ENCODE measurements at places on chromosomes 7 and 10. TPM values are rescaled to one million over a fixed set of nuclear protein-coding genes. Genes with fewer than 3 reads are reported as not detected.

Gene HHEX
- total RNA-seq, result 2.0 TPM

Gene TMEM106B
- 6.6 TPM for total RNA-seq

Gene HMX3
- total RNA-seq, result not detected

Gene TMEM196
- not detected for total RNA-seq

Gene MAD1L1
- 103 TPM for total RNA-seq

Gene FAM24A
- total RNA-seq, result not detected

- no peak for DNase-seq
Measured at GRCh38 chr7:30557245-30557644, 37.4 kb upstream of the GARS1 start.

GRCh38 chr7:130825819-130826218 is 91.8 kb upstream of the KLF14 start:
- no peak for DNase-seq

DNA sequence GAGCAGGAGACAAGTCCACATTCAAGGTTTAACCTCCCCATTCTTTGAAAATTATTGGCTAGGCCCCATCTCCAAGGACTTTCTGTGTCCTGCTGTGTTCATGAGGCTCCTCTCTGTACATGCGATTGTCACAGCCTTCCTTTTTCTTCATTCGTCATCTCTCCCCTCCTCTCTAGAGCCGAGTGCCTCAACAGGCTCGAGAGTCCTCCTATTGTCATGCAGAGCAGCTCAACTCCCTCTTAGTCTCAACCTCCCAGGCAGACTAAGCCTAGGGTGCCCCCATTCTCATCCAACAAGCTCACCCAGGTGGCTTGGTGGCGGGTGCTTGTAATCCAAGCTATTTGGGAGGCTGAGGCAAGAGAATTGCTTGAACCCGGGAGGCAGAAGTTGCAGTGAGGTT is 35.1 kb upstream of the SAMD8 start:
- DNase-seq, result no peak

DNA sequence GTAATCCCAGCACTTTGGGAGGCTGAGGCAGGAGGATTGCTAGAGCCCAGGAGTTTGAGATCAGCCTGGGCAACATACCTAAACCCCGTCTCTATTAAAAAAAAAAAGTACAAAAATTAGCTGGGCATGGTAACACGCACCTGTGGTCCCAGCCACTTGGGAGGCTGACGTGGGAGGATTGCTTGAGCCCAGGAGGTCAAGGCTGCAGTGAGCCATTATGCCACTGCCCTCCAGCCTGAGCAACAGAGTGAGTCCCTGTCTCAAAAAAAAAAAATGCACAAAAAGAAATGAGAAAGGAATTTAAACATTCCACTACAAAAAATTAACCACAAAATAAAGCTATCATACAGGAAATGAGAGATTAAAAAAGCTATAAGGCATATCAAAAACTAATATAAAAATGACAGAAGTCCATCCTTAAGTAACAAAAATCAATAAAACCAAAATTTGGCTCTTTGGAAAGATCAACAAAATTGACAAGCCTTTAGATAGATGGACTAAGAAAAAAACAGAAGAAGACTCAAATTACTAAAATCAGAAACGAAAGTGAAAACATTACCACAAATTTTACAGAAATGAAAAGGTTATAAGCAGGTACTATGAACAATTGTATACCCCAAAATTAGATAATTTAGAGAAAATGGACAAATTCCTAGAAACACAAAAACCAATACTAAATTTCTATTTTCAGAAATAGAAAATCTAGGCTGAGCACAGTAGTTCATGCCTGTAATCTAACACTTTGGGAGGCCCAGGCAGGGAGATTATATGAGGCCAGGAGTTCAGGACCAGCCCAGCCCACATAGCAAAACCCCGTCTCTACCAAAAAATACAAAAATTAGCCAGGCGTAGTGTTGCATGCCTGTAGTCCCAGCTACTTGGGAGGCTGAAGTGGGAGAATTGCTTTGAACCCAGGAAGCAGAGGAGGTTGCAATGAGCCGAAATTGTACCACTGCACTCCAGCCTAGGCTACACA is 42.4 kb upstream of the NANOS1 start:
- DNase-seq, result no peak

DNA sequence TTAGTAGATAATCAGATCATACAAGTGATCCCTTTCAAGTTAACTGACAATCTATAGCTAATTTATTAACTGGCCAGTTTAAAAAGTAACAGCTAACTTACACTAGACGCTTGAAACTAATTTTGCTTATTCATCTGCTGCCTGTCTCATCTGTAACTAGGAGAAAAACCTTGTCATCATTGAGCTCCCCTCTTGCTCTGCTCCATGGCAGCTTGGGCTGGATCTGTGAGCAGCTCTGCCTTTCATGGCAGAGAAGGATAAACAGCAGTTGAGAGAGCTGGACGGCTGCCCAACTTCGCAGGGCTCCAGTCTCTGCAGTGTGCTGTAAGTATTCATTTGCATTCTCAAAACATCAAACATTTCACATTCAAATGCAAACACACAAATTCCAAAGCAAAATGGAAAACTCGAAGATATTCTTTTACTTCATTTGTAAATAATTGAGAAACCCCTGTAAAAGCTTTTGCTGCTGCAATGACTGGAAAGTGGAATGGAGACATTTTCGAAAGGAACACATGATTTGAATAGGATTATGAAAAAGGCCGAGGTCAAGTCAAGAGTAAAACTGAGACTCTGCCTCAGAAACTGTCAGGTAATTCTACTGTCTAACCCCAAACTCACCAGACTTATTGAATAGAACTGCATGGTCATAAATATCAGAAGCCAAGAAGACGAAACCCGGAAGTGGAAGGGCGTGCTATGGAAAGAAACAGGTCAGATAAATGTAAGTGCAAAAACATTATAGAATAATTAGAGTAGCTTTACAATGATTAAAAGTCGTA is 17.6 kb downstream of the SLC35B4 start:
- no peak for DNase-seq

DNA sequence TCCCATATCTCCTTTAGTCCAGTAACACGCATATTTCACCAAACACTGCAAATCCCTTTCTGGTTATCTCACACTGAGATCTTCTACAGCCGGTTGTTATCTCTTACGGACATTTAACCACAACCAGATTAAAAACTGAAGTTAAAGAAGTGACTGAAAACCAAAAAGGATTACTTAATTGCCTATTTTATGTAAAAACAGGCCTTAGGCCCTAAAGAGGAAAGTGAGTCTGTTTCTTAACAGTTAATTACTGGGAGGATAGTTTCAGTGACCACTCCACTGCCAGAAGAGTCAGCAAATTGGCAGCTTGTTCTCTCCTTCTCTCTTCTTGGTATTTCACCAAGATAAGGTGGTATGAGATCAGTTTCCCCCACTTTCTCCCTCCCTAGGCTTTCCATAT is 161.9 kb upstream of the MEOX2 start:
- DNase-seq, result no peak

- DNase-seq, result no peak
Measured at GRCh38 chr10:84201244-84201606, 6.9 kb downstream of the CDHR1 start.

- peak; percentile 88 for DNase-seq
Measured at GRCh38 chr7:23530405-23530804, 1.4 kb downstream of the TRA2A start.

DNA sequence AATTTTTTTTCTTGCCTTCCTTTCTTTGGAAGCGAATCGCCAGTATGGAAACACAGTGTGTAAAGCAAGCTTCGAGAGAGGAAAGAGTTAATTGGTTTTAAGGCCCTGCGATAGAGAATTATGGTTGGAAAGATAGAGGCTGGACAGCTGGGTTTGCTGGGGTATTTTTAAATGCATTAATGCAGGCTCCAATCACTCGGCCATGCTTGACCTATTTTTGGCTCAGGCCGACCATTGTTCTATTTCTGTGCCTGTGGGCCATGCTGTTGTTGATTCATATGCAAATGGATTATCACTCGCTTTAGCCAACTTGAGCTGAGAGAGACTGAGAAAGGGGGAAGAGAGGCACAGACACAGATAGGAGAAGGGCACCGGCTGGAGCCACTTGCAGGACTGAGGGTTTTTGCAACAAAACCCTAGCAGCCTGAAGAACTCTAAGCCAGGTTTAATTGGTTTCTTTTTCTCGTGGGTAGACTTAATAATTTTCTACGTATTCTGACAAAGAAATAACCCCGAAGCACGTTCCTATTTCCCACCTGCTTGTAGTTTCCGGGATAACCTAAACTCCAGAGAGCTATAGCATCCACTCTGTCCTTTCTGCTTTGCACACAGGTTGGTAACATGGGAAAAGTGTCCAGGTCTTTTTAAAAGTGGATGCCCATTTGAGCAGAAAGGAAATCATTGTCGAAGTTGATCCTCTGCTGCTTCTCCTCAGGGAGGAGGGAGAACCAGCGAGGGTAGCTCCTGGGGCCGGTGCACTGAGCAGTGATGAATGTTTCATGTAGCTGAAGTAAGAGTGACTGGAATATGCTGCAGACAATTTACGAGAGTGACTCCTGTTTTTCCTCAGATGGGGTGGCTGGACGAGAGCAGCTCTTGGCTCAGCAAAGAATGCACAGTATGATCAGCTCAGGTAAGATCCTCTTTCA is at the start of gene HDAC9:
TSS of gene HDAC9 (plus strand) at position 338 of the 929 bp plus-strand sequence. CDS start at position 892, 554 bp downstream.
- DNase-seq, result no peak

DNA sequence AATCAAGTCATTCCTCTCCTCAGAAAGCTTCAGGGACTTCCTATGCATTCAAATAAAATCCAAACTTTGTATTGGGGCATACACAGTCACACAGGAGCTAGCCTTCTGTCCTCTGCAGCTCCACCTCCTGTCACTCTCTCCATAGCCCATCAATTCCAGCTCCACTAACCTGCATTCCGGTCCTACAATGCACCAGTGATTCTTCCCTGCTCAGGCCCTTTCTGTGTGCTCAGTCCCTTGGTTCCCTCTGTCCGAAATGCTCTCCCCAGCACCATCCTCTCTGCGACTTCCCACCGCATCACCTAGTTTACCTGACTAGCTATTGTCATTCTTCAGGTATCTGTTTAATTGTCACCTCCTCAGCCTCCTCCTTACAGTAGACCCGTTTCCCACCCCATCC is 26.4 kb upstream of the YAE1 start:
- no peak for DNase-seq

DNA sequence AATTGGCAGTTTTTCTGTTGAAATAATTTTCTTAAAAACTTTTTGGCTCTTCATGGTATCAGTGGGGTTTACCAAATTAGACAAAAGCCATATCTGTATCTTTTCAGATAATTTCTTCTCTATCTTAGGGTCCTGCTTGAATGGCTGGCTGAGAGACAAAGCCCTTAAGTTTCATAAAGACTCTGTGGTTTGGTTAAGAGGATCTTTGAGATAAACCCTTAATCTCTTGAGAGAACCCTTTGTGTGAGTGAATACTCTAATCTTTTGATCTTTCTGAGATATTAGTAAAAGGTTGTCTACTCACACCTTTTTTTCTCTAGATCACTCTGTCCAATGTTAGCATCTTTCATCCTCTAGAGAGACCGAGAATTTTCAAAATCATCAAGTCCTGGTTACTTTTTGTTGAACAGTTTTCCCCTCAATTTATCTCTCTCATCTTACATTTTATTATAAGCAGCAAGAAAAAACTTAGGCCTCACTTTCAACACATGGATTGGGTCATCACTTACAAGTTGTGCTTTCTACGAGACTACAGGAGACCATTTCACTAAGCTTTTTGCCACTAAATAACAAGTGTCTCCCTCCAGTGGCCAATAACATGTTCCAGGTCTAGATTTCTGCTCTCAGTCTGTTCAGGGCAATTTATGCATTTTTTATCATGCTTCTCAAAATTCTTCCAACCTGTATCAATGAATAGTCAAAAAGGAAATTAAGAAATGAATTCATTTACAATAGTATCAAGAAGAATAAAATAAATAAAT is 28.4 kb downstream of the DNAJC9 start:
- peak; percentile 46 for DNase-seq

GRCh38 chr7:95342642-95343307 is 18.4 kb upstream of the PON1 start:
- no peak for DNase-seq

DNA sequence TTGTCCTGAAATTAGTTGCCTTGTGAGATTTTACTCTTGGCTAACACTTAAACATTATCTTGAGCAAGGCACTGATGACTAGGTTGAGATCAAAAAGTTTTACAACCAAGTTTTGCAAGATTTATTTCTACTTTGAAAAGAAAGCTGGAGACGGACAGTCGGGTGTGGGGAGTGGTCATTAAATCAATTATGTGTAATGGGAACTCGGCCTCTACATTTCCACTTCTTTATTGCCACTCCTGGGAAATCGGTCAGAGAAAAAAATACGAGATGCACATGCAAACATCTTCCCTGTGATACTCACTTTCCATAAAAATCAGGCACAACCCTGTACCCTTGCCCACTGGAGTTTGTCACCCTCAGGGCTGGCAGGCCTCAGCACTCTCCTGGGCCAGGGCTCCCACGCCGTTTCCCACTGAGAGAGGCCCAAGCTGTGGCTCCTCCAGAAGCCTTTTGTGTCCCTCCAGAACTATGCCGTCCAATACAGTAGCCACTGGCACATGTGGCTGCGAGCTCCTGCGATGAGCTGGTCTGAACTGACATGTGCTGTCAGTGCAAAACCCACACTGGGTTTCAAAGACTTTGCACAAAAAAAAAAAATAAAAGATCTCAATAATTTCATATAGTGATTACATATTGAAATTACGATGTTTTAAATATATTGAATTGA is 7.5 kb upstream of the GPNMB start:
- DNase-seq, result no peak

DNA sequence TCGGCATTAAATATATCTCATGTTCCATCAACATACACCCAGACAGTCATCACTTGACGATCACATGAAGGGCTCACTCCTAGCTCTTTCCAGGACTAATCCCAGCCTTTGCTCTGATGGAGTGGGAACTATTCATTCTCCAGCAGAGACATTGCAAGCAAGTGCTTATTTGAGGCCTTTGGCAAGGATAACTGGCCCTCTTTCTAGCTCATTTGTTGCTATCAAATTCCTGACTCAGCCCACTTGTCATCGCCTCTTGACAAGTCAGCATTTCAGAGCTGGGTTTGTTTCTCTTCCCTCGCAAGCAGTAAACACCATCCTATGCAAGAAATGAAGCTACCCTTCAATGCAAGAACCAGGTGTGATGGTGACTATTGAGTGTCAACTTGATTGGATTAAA is 1165.7 kb upstream of the AUTS2 start:
- no peak for DNase-seq
